ENCODE measurements at places on chromosomes 5 and 9. TPM values are rescaled to one million over a fixed set of nuclear protein-coding genes. Genes with fewer than 3 reads are reported as not detected.
A peak's percentile ranks its signal among the peaks of the same experiment; 100 is the strongest.

DNA sequence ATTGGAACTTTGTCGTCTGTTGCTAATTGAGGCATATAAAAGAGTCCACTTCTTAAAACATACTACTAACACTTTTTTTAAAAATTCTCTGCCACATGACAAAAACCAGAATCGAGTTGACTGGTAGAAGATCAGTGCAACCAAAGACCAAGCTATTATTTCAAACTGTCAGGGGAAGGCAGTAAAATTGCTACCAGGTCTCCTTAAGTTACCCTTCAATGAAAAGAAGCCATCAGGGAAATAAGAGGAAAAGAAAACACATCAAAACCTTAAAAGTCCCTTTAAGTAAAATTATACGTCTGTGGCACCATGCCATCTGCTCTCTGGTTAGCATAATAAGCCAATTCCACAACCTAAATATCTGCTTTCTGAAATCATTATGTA is 9.6 kb downstream of the ZNF608 start:
- H3K36me3 ChIP-seq: no peaks in the 10 kb centered on the region
- no peak for DNase-seq
- H3K27ac ChIP-seq: no peak overlapping the region
- H3K27me3 ChIP-seq: peaks cover 13% of the 10 kb centered on the region
- H3K4me3 ChIP-seq: no peak overlapping the region

DNA sequence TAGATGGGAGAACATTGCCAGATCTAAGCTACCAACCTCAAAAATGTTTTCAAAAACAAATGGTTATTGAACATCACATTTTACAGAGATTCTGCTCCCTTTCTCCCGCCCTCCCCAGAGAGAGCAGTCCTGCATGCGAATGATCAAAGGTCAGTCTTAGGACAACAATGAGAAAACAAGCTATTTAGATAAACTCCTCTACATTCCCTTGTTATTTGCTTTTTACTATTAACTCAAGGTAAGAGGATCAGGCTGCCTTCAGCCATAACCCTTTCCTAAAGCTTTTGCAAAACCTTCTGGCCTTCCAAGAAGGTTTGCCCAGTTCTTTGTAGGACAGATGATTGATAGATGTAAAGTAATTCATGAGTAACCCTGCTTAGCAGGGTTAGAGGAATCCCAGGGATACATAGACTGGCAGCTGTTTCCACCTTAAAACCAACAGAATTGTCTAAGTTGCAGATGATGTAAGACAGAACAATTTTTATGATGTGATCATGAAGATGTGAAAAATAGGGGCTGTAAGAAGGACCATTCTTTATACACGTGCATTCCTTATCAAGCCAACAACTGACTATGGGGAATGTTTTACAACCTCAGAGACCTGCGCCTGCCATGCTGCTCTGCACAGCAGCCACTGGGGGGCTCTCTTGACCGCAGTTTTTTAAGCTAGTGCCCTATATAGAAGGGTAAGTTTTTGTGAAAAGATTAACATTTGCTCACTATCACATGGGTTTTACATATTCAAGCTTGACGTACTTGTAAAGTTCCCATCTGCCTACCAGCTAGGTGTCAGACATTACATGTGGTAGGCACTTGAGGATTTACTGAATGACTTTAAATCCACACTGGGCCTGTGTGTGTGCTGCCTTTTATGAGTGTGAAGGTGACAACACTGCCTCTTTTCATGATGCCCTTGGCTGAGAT is 2.3 kb upstream of the ZNF782 start:
- no peak overlapping the region for H3K27ac ChIP-seq
- H3K4me1 ChIP-seq: peaks cover 8% of the 10 kb centered on the region
- H3K36me3 ChIP-seq: no peaks in the 10 kb centered on the region
- no peak overlapping the region for H3K4me3 ChIP-seq

- no peak overlapping the region for H3K4me3 ChIP-seq
- no peak overlapping the region for H3K27ac ChIP-seq
- peaks cover under 1% of the 10 kb centered on the region for H3K36me3 ChIP-seq
- no peaks in the 10 kb centered on the region for H3K27me3 ChIP-seq
- DNase-seq: no peak
These were observed 26.7 kb downstream of the FOXI1 start for GRCh38 chr5:170132269-170132975.

GRCh38 chr5:90528601-90529193 is 687 bp downstream of the LYSMD3 start:
- no peak for DNase-seq
- H3K27ac ChIP-seq: peak overlapping the region; percentile 13
- H3K27me3 ChIP-seq: peaks cover 4% of the 10 kb centered on the region
- peak overlapping the region; percentile 86 for H3K4me3 ChIP-seq
- H3K36me3 ChIP-seq: no peaks in the 10 kb centered on the region

- H3K27me3 ChIP-seq: no peaks in the 10 kb centered on the region
- DNase-seq: no peak
- no peaks in the 10 kb centered on the region for H3K36me3 ChIP-seq
- no peak overlapping the region for H3K27ac ChIP-seq
- H3K4me1 ChIP-seq: no peaks in the 10 kb centered on the region
These were observed 232.8 kb upstream of the PTGER4 start for GRCh38 chr5:40446910-40447309.

- no peaks in the 10 kb centered on the region for H3K36me3 ChIP-seq
- H3K4me3 ChIP-seq: no peak overlapping the region
- H3K27ac ChIP-seq: no peak overlapping the region
- H3K27me3 ChIP-seq: peaks cover 12% of the 10 kb centered on the region
- no peak for DNase-seq
- peaks cover 23% of the 10 kb centered on the region for H3K4me1 ChIP-seq
These were observed 101.8 kb downstream of the FGF18 start for GRCh38 chr5:171521219-171521633.

- DNase-seq: no peak
- no peaks in the 10 kb centered on the region for H3K4me1 ChIP-seq
- no peaks in the 10 kb centered on the region for H3K36me3 ChIP-seq
- no peaks in the 10 kb centered on the region for H3K27me3 ChIP-seq
- no peak overlapping the region for H3K4me3 ChIP-seq
These were observed 98.7 kb upstream of the MPDZ start for GRCh38 chr9:13378154-13378553.

DNA sequence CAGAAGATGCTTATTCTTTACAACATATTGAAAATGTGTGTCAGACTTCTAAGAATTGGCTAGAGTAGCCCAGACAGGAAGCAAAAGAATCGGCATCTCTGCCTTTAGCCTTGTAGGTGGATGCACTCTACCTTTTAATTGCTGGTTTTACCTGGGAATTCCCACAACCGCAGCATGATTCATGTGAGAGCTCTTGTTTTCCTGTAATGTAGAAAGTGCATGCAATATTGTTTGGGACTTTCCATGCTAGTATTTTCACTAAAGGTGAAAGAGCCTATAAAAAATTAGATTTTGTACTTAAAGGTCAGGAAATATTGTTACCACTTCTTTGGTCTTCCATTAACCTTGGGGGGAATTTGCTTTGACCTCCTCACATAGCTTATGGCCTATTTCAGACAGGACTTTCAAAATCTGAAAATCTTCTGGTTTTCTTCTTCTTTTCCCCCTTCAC is 89.8 kb downstream of the NTRK2 start:
- H3K27ac ChIP-seq: no peak overlapping the region
- H3K27me3 ChIP-seq: no peaks in the 10 kb centered on the region
- no peak for DNase-seq
- no peaks in the 10 kb centered on the region for H3K4me1 ChIP-seq

GRCh38 chr5:24232929-24233498 is 411.8 kb downstream of the CDH10 start:
- H3K4me3 ChIP-seq: no peak overlapping the region
- no peaks in the 10 kb centered on the region for H3K36me3 ChIP-seq
- no peak for DNase-seq

DNA sequence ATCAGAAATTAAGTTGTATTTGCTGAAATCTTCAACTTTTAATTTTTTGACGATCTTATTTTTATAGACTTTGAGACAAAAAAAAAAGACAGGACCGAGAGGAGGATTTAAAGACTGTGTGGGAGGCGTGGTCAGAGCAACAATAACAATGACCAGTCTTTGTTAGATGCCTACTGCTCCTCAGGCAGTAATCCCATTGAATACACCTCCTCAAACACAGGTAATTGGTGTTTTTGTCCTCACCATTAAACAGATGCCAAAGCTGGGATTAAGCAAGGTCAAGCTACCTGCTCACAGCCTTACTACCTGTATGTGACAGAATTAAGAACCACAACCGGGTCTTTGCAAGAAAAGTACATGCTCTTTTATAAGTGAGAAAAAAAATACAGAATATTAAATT is 233.3 kb upstream of the GRAMD2B start:
- H3K4me3 ChIP-seq: no peak overlapping the region
- H3K27ac ChIP-seq: no peak overlapping the region
- no peaks in the 10 kb centered on the region for H3K36me3 ChIP-seq
- no peaks in the 10 kb centered on the region for H3K27me3 ChIP-seq

DNA sequence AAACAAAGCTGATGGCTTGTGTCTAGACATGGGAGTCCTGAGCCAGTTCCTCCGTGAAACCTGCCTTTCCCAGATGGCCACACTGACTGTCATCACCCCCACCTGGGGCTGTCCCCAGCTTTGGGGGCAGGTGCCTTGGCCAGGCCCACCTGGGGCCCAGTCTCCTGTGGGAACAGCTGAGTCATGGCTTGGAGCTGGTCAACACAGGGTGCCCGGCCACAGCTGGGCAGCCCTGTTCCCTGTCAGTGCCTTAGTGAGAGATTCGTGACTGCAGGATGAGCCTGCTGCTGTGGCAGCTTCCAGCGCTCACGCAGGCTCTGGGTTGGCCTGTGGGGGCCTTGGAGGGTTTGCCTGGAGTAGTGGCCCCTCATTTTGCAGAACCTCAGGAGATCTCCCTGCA is 56.5 kb downstream of the COL5A1 start:
- H3K36me3 ChIP-seq: no peaks in the 10 kb centered on the region
- H3K4me1 ChIP-seq: peaks cover 7% of the 10 kb centered on the region
- no peak for DNase-seq
- no peak overlapping the region for H3K4me3 ChIP-seq
- H3K27me3 ChIP-seq: peaks cover 3% of the 10 kb centered on the region
- H3K27ac ChIP-seq: no peak overlapping the region

- peaks cover 21% of the 10 kb centered on the region for H3K27me3 ChIP-seq
- H3K36me3 ChIP-seq: no peaks in the 10 kb centered on the region
- peak overlapping the region; percentile 34 for H3K4me3 ChIP-seq
- peak; percentile 59 for DNase-seq
- H3K27ac ChIP-seq: peak overlapping the region; percentile 92
- H3K4me1 ChIP-seq: peaks cover 57% of the 10 kb centered on the region
These were observed 12.4 kb upstream of the CXXC5 start for GRCh38 chr5:139635606-139636206.

The CCDC107 gene
- total RNA-seq: 32.5 TPM

The KIF24 gene
- total RNA-seq: 0.78 TPM

The HBEGF gene
- total RNA-seq: 2.5 TPM

The CDX1 gene
- total RNA-seq: not detected

The CDO1 gene
- 136 TPM for total RNA-seq

The OMD gene
- total RNA-seq: not detected

The PCDHA12 gene
- total RNA-seq: 32.4 TPM

The QRFP gene
- not detected for total RNA-seq

The GFPT2 gene
- 11.6 TPM for total RNA-seq

The LCN15 gene
- 1.9 TPM for total RNA-seq

The SHOC1 gene
- not detected for total RNA-seq

The NIPAL4 gene
- not detected for total RNA-seq

The PCDHGB2 gene
- 8.9 TPM for total RNA-seq

Measured in glutamatergic neuron (in vitro differentiated cells).